ENCODE measurements at places on chromosomes 7 and 10. TPM values are rescaled to one million over a fixed set of nuclear protein-coding genes. Genes with fewer than 3 reads are reported as not detected.

The DYNC1I1 gene
- total RNA-seq: 4.6 TPM

The WDR11 gene
- total RNA-seq: 48.8 TPM

The ASB10 gene
- total RNA-seq: not detected

The EIF3B gene
- total RNA-seq: 151 TPM

The MYL10 gene
- not detected for total RNA-seq

The CCDC136 gene
- 2.7 TPM for total RNA-seq

The PRPS1L1 gene
- total RNA-seq: not detected

The UCMA gene
- not detected for total RNA-seq

The MYH16 gene
- total RNA-seq: not detected

The C7orf33 gene
- total RNA-seq: not detected

The FANK1 gene
- 2.5 TPM for total RNA-seq

The NEUROD6 gene
- not detected for total RNA-seq

The LEP gene
- 712 TPM for total RNA-seq

The NRCAM gene
- 57.2 TPM for total RNA-seq

The PPP1R3A gene
- not detected for total RNA-seq

The TAS2R41 gene
- total RNA-seq: not detected

The OR2A12 gene
- total RNA-seq: not detected

The PPP1R17 gene
- not detected for total RNA-seq

The DPP6 gene
- total RNA-seq: not detected

The C10orf105 gene
- not detected for total RNA-seq

The CXCL12 gene
- 76.6 TPM for total RNA-seq

The NPSR1 gene
- not detected for total RNA-seq

The METTL2B gene
- 22.7 TPM for total RNA-seq

The SLC26A3 gene
- total RNA-seq: not detected
